Trophoblast cell (in vitro differentiated cells and primary cell): ENCODE measurements at places on chromosomes 5 and 9.

- DNase-seq, result peak; percentile 70
These were observed 321.6 kb downstream of the CEMIP2 start for GRCh38 chr9:71446473-71447411.

DNA sequence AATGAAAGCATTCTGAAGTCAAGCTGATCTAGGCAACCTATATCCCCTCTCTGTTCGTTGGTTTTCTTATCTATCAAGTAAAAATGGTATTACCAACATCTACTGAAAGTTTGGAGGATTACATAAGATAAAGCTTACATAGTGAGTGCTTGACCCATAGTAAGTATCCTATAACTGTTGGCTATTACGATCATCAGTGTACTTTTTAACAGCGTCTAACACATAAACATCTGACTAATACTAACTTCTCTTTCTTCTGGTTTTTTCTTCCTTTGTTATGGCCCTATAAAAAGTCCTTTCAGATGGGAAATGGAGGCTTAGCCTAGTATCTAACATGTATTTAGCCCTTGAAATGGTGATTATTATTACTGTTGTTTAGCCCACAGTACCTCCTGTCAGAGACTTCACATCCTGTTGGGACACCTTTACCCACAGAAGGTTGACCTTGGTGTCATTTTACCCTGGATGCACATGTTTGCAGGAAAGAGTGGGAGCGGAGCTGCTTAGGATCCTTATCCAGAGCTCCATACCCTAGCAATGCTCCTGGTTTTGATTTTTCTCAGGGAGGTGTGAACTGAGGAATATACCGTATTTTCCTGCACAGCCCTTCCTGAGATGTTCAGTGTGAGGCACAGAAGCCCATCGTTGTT, 6.0 kb downstream of the INSYN2B start:
- DNase-seq, result no peak

GRCh38 chr9:18791074-18791473, 241.9 kb downstream of the SAXO1 start:
- DNase-seq, result peak; percentile 67

DNA sequence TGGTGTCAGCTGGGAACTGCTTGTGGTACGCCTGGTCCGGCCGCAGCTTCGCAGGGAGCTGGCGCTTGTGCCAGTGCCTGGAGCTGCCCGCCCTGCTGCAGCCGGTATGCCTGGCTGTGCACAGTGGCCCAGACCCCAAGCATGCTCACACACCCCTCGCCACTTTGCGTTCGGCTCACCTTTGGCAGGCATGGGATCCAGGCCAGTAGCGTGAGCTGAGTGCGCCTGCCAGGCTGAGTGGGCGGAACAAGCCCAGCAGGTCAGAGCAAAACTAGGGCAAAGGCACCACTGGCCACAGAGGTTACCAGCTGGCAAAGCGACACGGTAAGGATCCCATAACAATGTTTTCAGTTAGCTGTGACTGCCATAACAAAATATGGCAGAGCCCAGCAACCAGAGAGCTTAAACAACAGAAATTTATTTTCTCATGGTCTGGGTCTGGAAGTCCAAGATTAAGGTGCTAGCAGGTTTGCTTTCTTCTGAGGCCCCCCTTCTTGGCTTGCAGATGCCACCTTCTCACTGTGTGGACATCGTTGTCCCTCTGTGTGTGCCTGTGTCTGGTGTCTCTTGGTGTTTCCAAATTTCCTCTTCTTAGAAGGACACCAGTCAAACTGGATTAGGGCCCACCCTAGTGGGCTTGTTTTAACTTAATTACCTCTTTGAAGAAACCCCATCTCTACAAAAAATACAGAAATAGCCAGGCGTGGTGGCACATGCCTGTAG, 61.6 kb downstream of the PSAT1 start:
- DNase-seq, result no peak

GRCh38 chr9:10250219-10250618, 362.6 kb downstream of the PTPRD start:
- no peak for DNase-seq

DNA sequence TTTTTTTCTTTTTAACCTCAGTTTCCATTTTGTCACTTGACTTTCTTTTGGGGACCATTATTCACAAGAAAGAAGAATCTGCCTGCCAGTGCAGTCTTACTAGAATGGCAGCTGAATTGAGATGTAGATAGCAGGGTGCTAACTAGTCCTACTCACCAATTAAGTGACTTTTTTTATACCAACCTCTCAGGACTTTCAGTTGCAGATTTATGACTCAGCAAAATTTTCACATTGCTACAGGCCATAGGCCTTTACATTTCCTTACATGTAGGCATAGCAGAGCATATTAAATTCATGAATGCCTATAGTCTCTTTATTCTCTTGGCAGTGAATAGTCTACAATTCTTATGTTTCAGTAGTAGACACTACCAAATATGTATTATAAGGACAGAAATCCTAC, 54.0 kb upstream of the FKTN start:
- no peak for DNase-seq
